ENCODE measurements at places on chromosomes 7 and 10.

DNA sequence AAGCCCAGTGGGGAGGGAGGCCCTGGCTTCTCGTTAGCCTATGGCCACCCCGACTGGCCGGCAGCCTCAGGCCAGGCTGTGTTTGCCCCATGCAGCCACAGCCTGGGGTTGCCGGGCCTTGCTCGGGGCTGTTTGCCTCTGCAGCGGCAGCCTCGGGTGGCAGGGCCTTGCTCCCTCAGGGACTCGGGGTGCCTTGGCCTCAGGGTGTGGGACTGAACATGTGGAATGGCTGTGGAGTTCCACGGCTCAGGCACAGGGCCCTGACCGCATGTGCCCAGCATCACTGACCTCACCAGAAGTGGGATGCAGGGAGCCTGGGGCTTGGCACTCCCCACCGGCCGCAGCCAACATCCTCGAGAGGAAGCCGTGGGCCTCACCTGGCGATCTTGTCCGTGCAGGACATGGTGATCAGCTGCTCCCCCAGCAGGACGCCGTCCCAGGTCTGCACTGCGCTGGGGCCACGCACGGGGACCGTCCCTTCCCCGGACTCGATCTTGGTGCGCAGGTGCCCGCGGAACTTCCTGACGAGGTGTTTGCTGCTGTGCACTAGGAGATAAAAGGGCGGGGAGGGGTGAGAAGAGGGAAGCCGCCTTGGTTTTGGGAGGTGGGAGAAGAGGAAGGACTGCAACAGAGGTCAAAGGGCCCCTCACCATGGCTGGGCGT lies 160.5 kb downstream of the WDR37 start:
- no peak for DNase-seq

- DNase-seq, result no peak
Measured at GRCh38 chr7:151886783-151887182, 9.9 kb upstream of the PRKAG2 start.

DNA sequence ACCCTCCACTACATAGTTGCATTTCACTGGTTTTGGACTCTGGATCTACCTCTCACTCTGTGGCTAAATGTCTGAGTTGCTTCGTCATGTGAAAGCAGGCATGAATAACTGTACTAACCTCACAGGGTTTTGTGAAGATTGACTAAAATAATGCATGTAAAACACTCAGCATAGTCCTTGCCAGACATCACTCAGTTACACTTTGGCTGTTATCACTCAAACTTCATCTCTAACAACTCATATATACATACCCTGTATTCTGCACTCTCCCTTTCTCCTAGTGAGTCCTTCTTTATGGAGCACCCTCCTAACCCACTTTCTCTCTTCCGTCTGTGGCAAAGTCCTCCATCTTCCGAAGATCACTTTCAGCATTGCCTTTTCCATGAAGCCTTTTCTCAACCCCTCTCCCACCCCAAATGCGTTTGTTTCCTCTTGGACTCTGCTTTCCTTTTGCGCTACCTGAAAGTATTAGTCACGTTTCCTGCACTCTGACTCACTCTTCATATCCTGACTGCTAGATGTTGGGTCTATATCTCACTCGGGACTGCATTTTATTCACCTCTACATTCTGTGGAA lies 72.6 kb downstream of the OSBPL3 start:
- DNase-seq, result peak; percentile 24

- DNase-seq, result no peak
Measured at GRCh38 chr7:136717910-136718557, 150.4 kb upstream of the CHRM2 start.

All from central memory CD4-positive, alpha-beta T cell (primary cell).